ENCODE measurements at places on chromosomes 11 and 22. TPM values are rescaled to one million over a fixed set of nuclear protein-coding genes. Genes with fewer than 3 reads are reported as not detected.

- DNase-seq, result no peak
Measured at GRCh38 chr11:2700415-2701211, 819 bp upstream of the KCNQ1OT1 start.

MACROD1 gene
- polyA plus RNA-seq, result 59.4 TPM

RNF215 gene
- 11.1 TPM for polyA plus RNA-seq

KDM4E gene
- 0.41 TPM for polyA plus RNA-seq

GRCh38 chr22:42076764-42077485, 2.6 kb upstream of the SMDT1 start:
- no peak for DNase-seq
